ENCODE measurements at places on chromosomes 1 and 21.
A peak's percentile ranks its signal among the peaks of the same experiment; 100 is the strongest.

DNA sequence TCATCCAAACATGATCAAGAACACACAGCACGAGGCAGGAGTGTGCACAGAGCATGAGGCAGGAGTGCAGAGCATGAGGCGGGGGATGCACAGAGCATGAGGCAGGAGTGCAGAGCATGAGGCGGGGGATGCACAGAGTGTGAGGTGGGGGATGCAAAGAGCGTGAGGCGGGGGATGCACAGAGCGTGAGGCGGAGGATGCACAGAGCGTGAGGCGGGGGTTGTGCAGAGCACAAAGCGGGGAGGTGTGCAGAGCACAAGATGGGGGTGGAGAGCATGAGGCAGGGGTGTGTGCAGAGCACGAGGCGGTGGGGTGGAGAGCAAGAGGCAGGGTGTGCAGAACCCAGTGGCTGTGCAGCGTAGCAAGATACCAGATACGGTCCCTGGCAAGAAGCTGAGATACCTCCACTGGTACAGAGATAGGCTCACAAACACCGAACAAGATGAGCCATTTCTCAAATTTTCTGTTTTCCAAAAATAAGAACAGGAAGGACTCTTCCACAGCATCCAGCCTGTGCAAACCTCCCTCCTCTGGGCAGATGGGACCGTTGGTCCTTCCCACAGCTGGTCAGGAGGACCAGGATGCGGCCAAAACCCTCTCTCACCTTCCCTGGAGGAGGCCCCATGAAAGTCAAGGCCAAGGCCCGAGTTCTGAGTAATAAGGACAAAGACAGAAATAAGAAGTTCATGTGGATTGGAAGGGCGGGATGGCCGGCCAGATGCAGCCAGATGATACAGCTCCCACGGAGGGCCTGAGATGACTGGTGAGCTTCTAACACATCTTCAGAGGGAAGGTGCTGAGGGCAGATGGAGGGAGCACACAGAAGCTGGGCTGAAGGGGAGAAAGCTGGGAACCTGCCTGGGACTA is 12.0 kb downstream of the SPATC1L start:
- DNase-seq, result no peak

- DNase-seq, result no peak
These were observed 35.1 kb downstream of the FMN2 start for GRCh38 chr1:240126821-240127220.

DNA sequence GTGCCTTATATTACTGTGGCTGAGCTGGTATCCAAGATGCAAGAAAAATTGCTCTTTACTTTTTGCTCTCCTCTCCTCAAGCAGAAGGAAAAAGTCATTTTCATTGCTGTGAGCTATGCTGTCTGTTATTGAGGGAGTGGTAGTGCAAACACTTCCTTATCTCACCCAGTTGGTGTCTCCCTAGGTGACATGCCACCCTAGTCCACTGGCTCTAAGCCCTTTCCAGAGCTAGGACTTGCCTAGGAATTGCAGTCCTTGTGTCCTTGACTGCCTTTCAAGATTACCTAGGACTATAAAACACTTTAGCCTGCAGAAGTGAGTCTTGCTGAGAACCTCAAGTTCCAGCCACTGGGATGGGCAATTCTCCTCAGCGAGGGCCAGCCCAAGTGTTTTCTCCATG is 458.3 kb downstream of the MRPL39 start:
- no peak for DNase-seq

GRCh38 chr1:93349231-93350135 is 3.8 kb downstream of the DR1 start:
- DNase-seq, result no peak

DNA sequence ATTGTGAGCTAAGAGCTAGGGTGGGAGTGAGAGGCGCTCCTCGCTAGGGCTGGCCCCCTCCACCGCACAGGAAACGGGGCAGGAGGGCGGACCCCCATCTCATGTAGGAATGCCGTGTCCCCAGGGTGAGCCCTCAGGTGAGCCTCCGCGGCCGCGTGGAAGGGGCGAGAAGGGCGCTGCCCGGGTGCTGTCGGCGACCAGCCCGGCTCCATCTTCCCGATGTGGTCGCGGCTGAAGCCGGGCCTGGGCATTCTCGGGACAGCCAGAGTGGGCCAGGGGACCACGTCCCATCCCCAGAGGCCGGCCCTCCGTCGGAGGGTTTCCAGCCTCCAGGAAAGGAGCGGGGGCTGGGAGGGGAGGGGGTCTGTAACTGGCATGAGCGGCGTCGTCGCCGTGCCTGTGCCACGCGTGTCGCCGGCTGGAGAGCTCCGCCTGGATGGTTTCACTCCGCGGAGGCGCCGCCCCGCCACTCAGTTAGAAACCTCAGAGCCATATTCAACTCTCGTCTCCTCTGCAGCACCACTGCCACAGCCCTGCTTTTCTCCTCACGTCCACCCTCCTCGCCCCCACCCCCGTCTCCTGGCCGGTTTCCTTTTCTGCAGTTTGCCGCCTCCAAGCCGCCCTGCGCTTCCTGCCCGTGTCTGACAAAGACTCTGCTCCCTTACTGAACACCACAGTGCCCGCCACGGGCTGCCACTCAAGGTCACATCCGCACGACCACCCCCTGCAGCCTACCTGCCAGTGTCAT is at the start of gene TMEM269:
TSS of gene TMEM269 (plus strand) at position 46 of the 748 bp plus-strand sequence. CDS start 4,903 bp downstream, outside the sequence.
- DNase-seq, result no peak

- no peak for DNase-seq
These were observed 105.1 kb downstream of the NMNAT2 start for GRCh38 chr1:183313063-183313462.

DNA sequence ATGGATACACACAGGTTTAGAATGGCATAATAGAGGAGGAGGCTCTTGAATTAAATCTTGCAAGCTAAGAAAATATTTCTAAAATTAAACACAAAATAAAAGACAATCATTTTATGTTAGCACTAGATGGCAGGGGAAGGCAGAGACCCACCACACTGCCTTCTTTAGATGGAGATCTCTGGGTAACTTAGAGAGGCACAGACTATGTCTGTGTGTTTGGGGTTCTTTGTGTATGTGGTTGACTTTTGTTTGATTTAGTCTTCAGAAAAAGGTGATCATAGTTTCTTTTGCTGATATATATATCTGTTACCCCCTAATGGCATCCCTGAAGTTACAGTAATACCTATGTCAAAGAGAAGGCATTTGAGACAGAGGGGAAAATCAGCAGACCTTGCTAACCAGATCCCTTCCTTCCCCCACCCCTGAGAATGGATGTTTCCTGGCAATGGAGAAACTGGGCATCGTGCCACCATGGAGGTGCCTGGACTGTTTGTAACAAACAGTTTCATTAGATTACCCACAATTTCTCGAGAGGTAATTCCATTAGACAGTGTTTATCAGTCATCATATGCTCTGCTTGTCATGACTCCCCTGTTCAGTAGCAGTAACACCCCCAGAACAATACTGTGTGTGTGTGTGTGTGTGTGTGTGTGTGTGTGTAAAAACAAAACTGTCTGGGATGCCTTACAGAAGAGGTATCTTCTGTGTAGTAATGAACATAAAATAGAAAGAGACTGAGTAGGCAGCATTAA is 228.3 kb upstream of the DEPDC1 start:
- no peak for DNase-seq

GRCh38 chr1:70993798-70994197 is 53.8 kb downstream of the PTGER3 start:
- no peak for DNase-seq

DNA sequence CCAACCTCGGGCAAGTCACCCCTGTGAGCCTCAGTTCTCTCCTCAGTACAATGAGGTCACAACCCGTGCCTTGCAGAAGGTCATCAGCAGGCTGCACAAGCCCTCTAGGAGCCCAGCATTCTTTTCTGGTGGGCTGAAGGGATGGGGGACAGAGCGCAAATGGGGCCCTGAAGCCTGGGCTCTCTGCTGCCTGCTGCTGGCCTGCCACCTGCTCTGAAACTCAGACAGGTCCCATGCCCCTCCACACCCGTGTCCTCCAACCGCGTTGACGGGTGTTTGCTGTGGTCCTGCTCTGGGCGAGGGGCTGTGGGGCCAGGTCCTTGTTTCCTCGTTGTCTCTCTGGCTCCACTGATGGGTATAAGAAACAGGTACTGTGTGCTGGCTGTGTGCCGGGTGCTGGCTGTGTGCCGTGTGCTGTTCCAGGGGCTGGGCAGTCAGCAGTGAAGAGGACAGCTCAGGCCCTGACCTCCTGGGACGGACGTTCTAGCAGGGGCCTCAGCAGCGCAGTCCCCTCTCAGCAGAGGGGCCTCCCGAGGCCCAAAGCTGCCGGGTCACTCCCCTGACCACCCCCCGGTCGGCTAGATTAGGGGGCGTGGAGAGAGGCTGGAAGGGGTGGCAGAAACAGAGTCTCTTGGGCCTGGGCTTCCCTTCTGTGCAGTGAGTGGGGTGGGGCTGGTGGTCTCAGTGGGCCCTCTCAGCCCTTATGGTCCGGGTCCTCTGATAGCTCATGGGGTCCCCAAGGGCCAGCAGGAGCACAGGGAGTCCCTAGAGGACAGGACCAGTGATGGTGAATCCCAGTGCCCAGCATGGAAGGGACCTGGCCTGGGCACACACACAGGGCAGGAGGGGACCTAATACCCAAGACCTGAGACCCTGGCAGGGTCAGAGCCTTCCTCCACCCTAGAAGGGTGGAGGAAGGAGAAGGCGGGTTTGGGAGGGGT is 42.1 kb downstream of the DMRTB1 start:
- no peak for DNase-seq

DNA sequence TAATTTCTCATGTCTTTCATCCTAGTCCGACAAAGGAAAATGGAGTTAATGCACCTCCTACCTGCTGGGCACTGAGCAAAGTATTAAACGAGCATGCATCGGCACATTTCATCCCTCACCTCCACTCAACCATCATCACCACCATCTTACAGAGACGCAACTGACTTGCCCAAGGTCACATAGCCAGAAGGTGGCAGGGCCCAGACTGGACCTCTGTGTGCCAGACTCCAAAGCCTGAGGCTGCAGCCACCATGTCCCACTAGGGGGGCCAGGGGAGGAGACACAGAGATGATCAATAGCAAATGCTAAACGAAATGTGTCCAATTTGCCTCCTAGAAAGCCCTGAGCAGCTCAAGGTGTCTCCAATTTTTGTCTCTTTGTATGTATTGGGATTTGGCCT is 163.7 kb upstream of the EDN2 start:
- no peak for DNase-seq

GRCh38 chr21:39966786-39967185 is 99.5 kb downstream of the PCP4 start:
- DNase-seq, result no peak

- DNase-seq, result no peak
These were observed 183.5 kb downstream of the RUNX1 start for GRCh38 chr21:34865400-34866241.

- DNase-seq, result no peak
These were observed 57.8 kb downstream of the TMEM53 start for GRCh38 chr1:44616284-44616990.

DNA sequence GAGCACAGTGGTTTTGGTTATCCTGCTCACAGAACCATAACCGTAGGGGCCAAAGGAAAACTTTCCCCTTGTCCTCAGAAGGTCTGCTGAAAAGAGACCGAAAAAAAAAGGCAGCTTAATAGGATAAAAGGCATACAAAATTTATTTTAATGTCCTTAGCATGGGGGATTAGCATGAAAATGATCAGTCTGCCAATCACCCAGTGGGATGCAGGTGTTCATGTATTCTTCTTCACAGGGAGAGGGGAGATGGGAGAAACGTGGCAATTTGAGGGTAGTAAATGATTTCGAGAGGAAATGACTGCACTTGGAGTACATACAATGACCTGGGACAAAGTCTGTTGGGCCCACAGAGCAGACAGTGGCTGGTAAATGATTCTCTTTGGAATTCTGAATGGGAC is 194.0 kb downstream of the AJAP1 start:
- DNase-seq, result no peak

GRCh38 chr1:229629261-229629660 is 3.2 kb downstream of the URB2 start:
- DNase-seq, result no peak

DNA sequence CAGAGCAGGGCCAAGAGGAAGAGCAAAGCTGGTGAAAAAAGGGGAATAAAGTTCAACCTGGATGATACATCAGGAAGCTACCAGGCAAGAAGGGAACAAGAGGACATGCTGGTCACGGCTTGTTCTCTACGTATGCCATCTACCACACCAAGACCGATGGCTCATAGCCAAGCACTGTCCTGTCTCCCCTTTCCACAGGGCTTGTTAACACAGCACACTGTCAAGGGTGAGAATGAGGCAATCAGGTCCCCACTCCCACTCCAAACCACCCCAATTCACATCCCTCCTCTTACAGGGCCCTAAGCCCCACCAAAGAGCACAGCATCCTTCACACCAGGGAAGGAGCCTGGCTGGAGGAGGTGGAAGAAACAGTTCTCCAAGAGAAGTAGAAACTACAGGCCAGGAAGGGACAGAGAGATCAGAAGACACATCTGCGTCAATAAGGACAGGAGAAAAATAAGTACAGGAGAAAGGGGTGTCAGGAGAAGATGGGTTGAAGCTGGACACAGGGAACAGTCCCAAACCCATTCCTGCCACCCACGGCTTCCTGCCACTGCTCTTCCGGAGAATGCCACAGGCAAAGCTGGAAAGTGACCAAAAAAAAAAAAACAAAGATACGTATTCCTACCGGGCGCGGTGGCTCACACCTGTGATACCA is 923 bp upstream of the SHC1 start:
- DNase-seq, result no peak

GRCh38 chr1:37325010-37325409 is 149.4 kb upstream of the ZC3H12A start:
- DNase-seq, result peak; percentile 91

GRCh38 chr1:42741706-42742105 is 1.7 kb upstream of the CLDN19 start:
- no peak for DNase-seq

DNA sequence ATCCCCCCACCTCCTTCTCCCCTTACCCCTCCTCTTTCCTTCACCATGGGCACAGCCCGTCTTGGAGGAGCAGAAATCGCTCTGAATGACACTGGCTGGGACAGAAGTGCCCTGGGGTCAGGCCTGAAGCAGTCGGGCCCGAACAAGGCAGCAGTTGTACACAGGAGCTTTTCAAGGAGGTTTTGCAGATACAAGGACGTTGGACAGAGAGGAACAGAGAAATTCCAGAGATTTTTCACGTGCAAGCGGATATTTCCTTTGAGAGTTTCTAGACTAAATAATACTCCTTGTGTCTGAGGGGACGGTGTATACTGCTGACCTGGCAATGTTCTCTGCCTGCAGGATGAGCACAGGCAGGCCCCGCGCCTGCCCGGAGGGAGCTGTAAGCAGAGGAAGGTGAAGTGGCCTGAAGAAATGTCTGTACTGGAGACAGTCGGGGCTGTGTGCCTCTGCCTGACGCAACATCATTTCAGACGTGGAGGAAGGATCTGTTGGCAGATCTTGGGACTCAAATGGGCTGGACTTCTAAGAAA is 95.3 kb upstream of the SLC25A33 start:
- DNase-seq, result no peak
